ENCODE measurements at places on chromosomes 7 and 10.

GRCh38 chr10:92573091-92573797 lies 649 bp downstream of the IDE start:
- DNase-seq, result peak; percentile 19

DNA sequence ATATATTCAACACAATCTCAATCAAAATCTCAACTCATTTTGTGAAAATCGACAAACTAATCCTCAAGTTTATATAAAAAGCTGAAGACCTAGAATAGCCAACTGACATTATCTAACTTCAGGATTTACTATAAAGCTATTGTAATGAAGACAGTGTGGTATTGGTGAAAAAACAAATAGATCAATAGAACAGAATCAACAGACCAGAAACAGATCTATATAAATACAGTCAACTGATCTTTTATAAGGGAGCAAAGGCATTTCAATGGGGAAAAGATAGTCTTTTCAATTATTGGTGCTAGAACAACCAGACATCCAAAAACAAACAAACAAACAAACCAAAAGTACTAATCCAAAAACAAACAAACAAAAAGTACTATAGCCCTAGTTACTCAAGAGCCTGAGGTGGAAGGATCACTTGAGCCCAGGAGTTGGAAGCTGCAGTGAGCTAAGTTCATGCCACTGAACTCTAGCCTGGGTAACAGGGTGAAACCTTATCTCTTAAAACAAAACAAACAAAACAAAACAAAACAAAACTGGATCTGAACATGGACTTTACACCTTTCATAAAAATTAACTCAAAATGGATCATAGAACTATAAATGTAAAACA lies 26.6 kb upstream of the AKR1D1 start:
- DNase-seq, result no peak

DNA sequence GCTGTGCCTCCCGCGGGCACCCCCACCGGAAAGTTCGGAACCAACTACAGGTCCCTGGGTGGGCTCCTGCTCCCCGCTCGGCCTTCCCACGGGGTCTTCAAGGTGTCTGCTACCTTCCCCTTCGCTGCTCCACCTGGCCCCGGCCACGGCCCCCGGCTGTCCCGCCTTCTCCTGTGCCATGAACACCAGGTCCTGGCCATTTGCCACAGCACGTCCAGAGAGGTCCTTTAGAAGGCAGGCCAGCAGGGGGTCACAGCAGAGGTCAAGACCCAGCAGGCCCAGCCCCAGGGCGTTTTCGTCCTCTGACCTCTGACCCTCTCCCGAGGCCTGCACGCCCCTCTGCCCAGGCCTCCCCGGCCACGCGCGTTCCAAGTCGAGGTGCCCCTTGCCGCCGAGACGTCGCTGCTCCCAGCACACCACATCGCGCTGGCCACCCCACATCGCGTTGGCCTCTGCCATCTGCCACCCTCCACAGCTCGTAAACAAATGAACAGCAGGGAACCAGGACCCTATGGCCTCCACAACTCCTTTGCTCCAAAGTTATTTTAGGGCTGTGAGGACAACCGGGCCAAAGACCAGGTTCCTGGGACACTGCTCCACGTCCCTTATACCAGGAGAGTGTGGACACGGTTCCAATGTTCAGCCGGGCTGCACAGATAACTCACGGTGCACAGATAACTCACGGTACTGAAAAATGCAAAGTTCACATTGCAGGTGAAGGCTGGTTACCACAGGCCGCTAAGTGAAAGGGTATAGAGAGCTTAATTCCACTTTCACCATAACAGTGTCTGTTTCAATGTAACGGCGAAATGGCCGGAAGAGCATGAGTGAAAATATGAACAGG lies 74.3 kb downstream of the CFAP46 start:
- DNase-seq, result no peak

DNA sequence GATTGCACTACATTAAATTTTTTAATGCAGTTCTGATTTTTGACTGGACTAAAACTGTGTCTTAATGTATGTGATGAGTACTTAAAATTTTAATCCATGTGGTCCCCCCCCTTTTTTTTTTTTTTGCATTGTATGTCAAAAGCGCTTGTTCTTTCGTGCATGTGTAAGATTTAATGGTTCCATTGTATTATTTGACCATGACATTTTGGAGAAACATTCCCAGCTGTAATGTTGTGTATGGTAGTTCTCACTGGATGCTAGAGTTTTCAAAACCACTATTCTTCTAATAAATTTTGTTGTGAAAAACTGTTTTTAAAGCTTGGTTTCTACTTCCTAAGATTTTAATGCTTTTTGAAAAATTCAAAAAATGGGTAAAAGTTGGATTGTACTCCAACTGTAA lies 132.0 kb downstream of the LCOR start:
- DNase-seq, result no peak

DNA sequence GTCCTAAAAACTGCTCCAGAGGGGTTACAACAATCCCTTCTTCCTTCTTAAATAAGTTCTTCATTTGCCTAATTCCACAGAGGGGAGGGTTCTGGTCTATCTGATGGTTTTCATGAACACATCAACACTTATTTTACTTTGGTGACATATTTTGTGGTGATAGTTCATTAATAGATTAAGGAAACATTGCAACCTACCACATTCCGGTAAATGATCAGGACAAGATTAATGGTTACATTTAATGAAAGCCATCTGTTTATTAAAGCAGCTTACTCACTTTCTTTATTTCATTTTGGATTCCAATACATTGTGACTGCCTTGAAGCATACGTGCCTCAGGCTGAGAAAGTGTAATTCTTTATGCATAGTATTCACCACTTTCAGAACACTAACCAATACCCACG lies 101.0 kb downstream of the SKIDA1 start:
- DNase-seq, result no peak

DNA sequence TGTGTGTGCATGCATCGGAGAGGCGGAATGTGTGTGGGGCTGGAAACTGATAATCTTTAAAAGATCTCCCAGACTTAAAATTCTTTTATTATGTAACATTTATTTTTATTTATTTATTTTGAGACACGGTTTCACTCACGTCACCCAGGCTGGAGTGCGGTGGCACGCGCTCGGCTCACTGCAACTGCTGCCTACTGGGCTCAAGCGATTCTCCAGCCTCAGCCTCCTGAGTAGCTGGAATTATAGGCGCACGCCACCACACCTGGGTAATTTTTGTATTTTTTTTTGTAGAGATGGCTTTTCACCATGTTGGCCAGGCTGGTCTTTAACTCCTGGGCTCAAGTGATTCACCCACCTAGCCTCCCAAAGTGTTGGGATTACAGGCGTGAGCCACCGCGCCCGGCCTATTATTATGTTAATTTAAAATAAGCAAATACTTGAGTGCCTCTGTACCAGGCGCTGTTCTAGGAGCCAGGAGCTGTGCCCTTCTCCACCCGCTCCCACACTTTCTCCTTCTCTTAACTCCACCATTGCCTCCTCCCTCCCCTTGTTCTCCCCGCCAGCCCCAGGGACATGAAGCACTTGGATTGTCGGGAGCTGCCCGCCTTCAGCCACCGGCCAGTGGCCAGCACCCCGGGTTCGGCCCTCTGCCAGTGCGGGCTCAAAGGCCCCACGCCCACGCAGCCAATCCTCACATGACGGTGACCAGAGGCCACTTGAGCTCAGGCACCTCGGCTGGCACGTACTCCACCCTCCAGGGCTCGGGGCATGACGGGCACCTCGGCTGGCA lies 163.6 kb downstream of the DNAJB6 start:
- no peak for DNase-seq

GRCh38 chr7:2445047-2445446 lies 31.2 kb downstream of the GRIFIN start:
- DNase-seq, result no peak

- DNase-seq, result peak; percentile 57
These were observed 53.5 kb downstream of the AOAH start for GRCh38 chr7:36670585-36671431.

- DNase-seq, result no peak
These were observed 41.7 kb upstream of the CALD1 start for GRCh38 chr7:134737566-134738345.
